ENCODE measurements at places on chromosomes 16 and 17.

GRCh38 chr17:13598353-13599167, 3.2 kb downstream of the HS3ST3A1 start:
- no peak for DNase-seq

DNA sequence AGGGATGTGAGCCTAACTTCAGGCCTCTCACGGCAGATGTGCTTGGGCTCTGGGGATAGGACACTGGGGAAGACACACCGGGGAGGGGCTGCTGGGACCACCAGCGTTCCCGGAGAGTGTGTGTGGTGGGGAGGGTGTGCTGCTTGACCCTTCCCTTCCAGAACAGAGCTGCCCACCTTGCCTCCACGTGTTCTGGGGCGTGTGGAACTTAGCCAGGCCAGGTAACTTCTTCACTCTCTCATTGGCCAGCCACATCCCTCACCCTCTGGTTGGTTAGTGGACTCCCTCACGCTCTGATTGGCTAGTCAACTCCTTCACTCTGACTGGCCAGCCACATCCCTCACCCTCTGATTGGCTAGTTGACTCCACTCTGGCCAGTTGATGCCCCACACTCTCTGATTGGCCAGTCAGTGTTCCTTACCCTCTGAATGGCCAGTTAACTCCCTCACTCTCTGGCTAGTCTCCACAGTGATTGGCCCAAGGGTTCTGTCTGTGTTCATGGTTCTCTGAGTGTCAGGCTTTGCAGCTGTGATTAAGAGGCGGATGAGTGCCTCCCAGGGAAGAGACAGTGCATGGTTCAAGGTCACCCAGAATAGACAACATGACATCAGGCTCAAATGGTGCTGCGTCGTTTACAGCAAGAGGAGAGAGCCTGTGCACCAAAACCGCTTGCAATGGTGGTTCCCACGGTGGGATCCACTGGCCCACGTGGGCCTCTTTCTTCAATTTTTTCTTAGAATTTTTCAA, 10.0 kb downstream of the TMEM235 start:
- peak; percentile 46 for DNase-seq

DNA sequence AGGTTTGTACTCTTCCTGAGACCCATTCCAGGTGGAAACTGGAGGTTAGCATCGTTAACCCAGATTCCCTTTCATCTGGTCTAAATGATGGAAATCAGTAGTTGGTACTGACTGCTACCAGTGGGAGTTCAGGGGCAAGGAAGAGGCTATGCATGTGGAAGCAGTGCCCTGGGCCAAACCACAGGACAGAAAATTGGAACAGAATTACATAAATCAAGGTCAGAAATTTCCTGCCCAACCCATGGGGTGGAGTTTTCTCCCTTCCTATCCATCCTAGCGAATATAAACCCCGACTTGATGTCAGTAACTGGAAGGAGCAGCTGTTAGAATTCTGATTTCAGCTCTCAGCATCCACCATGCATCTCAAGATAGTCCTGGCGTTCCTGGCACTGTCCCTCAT, at the start of gene AOC2:
AOC2 (plus strand) TSS at position 310 of the 400 bp plus-strand sequence; CDS start at position 357, 47 bp downstream.
- no peak for DNase-seq

DNA sequence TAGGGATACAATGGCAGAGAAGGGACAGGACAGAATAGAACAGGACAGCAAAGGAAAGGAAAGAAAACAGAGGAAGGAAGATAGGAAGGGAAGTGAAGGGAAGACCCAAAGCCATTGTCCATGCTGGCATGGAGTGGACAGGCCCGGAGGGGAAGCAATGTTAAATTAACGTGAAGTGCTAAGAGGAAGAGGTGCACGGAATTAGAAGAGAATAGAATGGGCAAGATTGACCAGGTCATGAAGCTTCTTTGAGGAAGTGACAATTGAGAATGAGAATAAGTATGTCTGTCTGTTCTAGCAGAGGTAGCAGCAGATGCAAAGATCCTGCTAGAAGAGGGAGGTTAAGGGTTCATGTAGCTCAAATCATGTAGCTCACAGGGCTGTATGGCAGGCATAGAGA, 117.2 kb downstream of the MAF start:
- DNase-seq, result no peak

- no peak for DNase-seq
Measured at GRCh38 chr16:31780342-31780741, 93.3 kb upstream of the ZNF267 start.

DNA sequence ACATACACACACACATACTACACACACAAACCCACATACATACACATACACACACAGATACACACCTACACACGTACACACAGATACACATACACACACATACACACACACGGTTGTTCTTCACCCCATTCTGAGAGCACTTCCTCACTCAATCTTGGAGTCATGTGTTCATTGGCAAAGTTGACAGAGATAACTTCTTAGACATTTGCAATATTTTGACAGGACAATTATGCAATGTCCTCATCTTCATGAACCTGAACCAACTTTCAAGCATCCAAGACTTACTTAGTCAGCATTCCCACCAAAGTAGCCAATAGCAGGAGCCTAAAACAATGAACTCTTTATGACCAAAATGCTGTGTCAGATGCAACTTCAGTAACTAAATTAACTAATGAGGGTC, 77.1 kb upstream of the DNAH17 start:
- DNase-seq, result no peak

GRCh38 chr16:10983159-10983558, 38.8 kb downstream of the CLEC16A start:
- no peak for DNase-seq

DNA sequence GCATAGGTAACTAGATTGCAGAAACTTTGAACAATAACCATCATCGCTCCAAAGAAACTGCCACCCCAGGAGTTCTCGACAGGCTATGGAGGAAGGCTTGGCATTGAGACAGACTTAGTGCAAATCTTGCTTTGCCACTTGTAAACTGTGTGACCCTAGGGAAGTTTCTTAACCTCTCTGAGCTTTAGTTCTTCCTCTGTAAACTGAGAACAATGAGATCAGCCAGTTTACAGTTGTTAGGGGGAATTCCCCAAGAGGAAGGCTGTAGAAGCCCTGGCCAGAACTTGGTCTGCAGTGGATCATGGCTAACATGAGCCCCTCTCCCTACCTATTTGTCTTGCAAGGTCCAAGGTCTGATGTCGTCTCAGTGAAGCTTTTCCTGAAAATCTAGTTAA, 78.9 kb downstream of the NT5M start:
- no peak for DNase-seq

DNA sequence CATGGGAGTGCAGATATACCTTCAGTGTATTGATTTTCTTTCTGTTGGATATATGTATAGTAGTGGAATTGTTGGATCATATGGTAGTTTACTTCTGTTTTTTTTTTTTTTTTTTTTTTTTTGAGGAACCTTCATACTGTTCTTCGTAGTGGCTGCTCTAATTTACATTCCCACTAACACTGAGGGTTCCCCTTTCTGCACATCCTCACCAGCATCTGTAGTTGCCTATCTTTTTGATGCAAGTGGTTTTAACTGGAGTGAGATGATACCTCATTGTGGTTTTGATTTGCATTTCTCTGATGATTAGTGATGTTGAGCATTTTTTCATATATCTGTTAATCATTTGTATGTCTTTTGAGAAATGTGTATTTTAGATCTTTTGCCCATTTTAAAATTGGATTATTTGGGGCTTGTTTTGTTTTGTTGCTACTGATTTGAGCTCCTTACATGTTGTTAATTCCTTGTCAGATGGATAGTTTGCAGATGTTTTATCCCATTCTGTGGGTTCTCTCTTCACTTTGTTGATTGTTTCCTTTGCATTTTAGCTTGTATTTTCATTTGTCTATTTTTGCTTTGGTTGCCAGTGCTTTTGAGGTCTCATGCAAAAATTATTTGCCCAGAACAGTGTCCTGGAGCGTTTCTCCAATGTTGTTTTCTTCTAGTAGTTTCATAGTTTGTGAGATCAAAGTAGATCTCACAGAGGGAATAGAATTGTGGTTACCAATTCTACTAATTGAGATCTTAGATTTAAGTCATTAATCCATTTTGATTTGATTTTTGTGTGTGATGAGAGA, 25.0 kb upstream of the BCAS3 start:
- peak; percentile 65 for DNase-seq

DNA sequence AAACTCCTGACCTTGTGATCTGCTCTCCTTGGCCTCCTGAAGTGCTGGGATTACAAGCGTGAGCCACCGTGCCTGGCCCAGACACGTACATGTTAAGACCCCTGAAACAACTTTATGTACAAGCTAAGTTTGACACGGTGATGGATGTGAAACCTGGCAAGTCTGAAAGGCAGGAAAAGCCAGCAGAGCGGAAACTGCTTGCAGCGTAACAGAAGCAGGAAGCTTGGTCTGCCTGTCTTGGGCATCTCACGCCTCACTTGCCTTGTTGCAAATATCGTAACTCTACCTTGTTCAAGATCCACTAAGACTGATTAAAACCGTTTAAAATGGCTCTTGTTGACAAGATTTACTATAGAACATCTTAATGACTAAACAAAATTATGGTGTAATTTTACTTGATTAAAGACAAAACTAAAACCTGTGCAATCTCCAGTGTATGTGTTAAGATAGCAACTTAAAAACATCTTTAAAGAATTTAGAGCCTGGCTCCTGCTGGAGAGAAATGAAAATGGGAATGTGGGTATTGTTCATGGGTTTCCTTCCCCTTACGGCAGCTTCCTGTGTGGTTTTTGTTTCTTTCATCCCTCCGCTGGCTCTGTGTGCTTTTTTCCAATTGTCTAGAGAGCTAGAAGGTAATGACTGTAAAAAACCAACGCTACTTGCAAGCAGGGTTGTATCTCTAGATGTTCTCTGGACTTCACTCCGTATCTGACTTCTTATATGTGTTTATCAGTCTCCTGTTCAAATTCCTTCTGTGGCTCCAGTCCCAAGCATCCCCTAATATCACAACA, 477.6 kb downstream of the XYLT1 start:
- DNase-seq, result peak; percentile 25

DNA sequence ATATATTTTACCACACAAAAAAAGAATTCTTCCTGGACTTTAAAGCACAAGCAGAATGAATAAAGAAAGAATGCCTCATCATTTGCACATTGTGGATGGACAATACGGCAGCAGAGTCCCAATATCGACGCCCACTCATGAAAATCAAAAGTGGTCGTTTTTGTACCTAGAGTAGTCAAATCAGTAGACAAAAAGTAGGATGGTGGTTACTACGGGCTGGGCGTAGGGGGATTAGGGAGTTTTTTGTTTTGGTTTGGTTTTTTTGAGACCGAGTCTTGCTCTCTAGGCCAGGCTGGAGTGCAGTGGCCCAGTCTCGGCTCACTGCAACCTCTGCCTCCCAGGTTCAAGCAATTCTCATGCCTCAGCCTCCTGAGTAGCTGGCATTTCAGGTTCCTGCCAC, 8.6 kb upstream of the CENPV start:
- DNase-seq, result no peak

DNA sequence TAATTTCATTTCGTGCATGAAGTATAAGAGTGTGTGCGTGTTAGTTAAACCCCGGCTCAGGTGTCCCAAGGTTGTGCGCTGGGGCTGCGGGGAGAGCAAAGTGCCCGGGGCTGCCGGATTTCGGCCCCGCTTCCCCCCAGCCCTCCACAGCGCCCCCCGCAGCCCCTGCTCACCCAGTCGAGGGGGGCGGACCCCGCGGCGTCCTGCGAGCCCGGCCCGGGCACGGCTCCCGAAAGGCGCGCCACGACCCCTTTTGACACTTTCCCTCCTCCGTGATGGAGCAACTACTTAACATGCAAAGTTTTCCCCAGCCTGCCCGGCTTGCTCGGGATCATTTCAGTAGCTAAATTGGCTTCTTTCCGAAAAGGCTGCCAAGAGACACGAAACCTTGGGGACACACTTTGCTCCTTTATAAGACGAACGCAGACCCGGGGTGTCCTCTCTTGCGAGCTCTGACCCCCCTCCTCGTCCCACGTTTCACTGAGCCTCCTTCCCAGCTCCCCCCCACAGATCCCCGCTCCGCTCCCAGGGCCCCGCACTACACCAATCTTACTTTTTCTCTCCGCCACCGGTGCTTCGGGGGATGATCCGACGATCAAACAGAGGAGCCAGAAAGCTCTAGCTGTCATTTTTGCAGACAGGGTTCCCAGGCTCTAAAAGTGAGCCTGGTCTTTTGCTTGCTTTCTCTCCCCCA, 552 bp downstream of the C17orf58 start:
- DNase-seq, result peak; percentile 39

- DNase-seq, result peak; percentile 44
Measured at GRCh38 chr17:9905902-9906301, 831 bp upstream of the RCVRN start.

- peak; percentile 95 for DNase-seq
Measured at GRCh38 chr17:7173687-7174602, 5.2 kb downstream of the ASGR1 start.

DNA sequence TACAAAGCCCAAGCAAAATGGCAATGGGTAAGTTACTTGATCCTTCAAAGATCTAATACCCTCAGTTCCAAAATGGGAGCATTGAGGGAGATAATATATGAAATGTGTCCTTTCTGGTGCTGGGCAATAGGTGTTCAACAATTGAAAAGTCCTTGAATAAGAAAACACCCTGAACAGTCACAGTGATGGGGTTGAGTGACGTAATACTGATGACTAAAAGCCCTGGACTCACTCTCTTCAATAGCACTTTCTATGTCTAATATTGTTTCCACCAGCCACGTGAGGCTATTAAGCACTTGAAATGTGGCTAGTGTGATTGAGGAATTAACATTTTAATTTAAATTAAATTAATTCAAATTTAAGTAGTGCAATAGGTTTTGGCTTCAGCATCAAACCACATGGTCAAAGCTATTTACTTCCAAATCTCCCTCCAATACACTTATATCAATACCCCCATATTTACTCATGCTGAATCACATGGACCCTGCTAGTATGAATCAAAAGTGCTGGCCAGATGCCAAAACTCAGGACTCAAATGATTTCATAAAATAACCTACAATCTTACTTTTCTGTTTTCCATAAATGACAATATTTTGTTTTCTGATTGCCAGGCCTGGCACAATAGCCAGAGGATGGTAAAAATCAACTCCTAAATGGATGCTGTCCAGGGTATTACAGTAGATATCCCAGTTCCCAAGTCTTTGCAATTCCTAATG, 516.2 kb downstream of the HAPSTR1 start:
- no peak for DNase-seq

DNA sequence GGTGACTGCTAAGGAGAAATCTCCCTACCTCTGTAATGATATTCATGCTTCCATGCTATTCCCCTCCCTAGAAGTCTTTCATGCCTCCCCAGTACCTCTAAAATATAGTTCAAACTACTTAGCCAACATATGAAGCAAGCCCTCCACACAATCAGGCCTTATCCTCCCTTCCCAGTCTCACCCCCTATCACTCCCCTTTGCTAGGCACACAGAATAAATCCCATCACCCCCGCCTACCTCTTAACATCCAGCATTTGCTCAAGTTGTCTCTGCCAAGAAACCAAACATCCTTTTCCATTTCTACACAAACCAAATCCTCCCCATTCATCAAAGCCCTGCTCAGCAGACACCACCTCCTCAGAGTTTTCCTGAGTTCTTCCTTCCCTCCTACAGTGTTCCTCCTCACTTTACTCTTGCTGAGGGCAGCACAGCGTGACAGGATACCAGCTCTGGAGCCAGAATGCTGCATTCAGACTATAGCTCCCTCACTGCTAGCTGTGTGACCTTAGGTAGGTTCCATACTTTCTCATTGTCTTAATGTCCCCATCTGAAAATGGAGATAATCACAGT, 7.0 kb downstream of the TOM1L2 start:
- DNase-seq, result no peak

All from common myeloid progenitor, CD34-positive (primary cell).